ENCODE measurements at places on chromosomes 3 and 15. TPM values are rescaled to one million over a fixed set of nuclear protein-coding genes. Genes with fewer than 3 reads are reported as not detected.

UCN2 gene
- total RNA-seq, result not detected

SLC51B gene
- not detected for total RNA-seq

- peak; percentile 63 for DNase-seq
Observed at GRCh38 chr3:38117163-38117716, 19.7 kb downstream of the ACAA1 start.

DNA sequence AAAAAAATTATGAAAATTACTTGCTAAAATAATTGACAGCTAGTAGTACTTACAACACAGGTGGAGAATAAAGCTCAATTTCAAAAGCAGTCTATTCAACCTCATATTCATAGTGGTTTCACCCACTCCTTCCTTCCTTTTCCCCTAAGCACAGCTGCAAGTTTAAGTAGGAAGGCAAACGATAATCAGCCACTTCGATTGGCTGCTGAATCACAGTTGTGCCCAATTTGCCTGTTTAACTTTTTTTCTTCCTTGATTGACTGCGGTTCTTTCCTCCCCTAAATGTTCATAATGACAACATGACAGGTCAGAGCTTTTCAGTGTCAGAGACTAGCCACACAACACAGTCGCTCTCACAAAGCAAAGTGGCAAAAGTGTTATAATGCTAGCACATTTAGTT is 468.0 kb upstream of the GBE1 start:
- DNase-seq, result no peak
